ENCODE measurements at places on chromosomes 5 and 9.

DNA sequence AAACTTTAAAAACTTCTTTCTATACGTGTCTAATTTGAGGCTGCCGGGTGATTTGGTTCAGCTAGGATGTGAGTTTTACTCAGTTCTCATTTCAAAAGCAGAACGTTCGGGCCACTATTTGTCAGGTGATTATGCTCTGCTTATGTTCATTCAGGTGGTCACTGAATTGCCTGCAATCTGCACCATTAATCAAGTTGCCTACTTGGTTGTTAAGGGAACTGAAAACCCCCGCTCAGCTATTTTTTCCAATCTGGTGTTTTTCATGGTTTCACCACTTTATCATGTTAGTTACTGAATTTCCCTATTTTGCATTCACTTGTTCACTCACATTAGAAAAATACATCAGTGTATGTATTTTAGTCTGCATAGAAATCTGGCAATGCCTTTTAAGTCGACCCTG lies 523.0 kb downstream of the CSNK1G3 start:
- DNase-seq: no peak

GRCh38 chr9:137229903-137230704 lies 597 bp upstream of the SLC34A3 start:
- no peak for DNase-seq

DNA sequence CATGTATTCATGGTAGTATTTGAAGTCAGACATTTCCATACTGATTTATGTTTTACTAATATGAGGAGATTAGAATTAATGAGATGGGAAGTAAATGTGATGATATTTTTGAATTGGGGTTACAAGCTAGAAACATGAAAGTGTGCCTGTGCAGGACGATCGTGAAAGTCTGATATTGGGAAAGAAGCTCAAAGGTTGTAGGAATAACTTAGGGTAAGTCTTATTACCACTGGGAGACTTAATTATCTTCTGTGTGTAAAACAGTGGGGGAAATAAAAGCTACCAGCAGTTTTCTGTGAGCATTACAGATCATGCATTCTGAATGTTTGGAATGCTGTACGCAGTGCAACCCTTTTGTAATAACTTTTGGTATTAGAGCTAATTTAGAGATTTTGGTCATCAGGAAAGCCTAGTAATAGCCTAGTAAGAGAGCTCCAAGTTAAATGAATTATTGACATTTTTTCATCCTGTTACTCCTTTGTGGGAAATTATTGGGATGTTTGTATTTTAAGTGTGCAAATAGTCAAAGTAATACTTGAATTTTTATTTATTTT lies 153.9 kb downstream of the PCSK5 start:
- no peak for DNase-seq

DNA sequence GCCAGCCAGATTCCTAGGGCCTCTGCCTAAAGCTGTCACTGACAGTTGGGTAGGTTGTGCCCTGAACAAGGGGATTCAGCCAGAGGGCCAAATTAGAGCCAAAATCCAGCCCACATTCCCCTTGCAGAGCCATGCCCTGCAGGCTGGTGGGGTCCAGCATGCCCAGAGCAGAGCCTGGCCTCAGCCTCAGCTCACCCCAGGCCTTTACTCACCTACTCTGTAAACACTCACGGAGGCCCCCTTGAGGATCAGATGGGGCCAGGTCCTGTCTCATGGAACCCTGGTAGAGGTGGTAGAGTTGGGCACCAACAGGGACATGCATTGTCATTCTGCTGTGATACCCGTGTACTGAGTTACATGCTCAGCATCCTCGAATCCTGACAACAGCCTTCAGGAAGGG lies 74.9 kb downstream of the LMX1B start:
- no peak for DNase-seq

- DNase-seq: no peak
Observed at GRCh38 chr5:140857987-140858240, 2.2 kb downstream of the PCDHA10 start.
